ENCODE measurements at places on chromosomes 6 and 20.

GRCh38 chr6:169508452-169508851 lies 193.4 kb downstream of the WDR27 start:
- no peak for DNase-seq

DNA sequence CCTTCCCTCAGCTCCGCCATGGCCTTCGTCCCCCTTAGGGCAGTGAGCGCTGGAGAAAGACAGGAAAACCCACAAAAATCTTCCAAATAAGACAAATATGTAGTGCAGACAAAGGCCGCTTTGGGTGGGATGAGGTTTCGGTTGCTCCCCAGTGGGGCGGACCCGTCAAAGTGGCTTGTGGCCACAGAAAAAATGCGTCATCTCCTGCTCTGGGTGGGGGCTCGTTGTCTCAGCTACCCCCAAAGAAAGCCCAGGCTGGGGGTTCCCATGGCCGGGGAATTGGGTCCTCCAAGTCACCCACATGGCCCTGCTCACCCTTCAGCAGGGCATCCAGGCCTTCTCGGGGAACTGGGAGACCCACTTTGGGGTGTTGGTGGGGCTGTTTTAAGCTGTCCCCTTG lies 21.9 kb upstream of the SCUBE3 start:
- DNase-seq = no peak

DNA sequence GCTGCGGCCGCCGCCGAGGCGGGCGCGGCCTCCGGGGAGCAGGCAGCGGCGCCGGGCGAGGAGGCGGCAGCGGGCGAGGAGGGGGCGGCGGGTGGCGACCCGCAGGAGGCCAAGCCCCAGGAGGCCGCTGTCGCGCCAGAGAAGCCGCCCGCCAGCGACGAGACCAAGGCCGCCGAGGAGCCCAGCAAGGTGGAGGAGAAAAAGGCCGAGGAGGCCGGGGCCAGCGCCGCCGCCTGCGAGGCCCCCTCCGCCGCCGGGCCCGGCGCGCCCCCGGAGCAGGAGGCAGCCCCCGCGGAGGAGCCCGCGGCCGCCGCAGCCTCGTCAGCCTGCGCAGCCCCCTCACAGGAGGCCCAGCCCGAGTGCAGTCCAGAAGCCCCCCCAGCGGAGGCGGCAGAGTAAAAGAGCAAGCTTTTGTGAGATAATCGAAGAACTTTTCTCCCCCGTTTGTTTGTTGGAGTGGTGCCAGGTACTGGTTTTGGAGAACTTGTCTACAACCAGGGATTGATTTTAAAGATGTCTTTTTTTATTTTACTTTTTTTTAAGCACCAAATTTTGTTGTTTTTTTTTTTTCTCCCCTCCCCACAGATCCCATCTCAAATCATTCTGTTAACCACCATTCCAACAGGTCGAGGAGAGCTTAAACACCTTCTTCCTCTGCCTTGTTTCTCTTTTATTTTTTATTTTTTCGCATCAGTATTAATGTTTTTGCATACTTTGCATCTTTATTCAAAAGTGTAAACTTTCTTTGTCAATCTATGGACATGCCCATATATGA lies 3.2 kb downstream of the MARCKS start:
- peak; percentile 29 for DNase-seq

- DNase-seq = no peak
These were observed 98.1 kb upstream of the VSTM2L start for GRCh38 chr20:37804584-37805566.

DNA sequence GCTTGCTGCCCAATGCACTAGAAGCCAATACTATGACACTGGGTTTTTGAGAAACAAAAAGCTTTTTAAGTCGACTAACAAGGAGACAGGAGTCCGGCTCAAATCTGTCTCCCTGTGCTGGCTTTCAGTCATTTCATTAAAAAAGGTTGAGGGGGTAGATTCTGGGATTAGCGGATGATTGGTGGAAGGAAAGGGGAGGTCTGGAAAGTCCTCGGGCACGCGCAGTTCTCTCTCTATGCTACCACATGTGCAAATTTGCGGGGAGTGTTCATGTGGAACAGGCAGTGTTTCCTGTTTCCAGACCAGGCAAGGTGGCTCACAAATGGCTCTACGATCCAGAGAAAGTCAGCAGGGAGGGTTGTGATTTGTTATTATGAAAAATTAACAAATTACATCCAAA lies 89.1 kb upstream of the TOX2 start:
- DNase-seq = no peak

- no peak for DNase-seq
These were observed 115.9 kb upstream of the BMP2 start for GRCh38 chr20:6651561-6651960.

DNA sequence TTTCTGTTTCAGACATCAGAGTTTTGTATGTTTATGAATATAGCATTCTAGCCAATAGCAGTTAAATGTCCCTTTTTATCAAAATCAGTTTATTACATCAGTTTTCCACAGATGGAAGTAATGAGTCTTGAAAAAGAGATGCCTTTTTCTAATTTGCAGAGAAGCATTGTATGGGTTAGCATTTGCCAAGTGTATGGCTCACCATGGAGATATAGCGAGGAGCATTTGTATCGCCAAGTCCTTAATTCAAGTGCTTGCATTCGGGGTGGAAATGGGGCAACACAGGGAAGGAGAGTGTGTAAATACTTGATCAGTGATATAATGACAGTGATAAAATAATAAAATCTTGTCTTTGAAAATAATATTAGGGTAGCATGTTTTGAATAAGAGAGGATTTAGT lies 42.9 kb downstream of the TXLNB start:
- DNase-seq = no peak

DNA sequence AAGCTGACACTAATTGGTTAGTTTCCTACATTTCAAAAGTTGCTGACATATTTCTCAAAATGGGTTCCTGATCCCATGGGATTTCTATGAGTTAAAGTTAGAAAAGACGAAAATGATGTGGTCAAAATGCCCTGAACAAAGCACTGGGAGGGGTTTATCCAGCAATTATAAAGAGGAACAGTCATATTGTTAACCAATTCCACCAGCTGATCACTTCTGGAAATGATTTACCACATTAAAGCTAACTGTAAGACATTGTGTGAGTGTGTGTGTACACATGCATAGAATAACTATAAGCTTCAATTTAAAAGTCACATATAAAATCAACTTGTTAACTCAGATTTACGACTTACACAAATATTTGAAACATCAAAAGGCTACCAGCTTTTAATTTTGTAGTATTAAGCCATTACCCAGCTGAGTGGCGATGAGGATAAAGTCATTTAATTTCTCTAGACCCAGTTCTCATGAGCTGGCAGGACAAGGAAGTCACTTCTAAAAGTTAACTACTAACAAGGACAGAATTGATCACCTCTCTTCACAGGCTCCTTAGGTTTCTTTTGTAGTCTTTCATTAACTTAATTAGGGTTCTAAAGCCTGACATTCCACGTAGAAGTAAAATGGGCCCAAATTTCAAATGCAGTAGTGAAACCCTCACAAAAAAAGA lies 40.4 kb downstream of the MAN1A1 start:
- DNase-seq = no peak

All from thymus (tissue), 14 donors.